ENCODE measurements at places on chromosomes 11 and 22. TPM values are rescaled to one million over a fixed set of nuclear protein-coding genes. Genes with fewer than 3 reads are reported as not detected.

DNA sequence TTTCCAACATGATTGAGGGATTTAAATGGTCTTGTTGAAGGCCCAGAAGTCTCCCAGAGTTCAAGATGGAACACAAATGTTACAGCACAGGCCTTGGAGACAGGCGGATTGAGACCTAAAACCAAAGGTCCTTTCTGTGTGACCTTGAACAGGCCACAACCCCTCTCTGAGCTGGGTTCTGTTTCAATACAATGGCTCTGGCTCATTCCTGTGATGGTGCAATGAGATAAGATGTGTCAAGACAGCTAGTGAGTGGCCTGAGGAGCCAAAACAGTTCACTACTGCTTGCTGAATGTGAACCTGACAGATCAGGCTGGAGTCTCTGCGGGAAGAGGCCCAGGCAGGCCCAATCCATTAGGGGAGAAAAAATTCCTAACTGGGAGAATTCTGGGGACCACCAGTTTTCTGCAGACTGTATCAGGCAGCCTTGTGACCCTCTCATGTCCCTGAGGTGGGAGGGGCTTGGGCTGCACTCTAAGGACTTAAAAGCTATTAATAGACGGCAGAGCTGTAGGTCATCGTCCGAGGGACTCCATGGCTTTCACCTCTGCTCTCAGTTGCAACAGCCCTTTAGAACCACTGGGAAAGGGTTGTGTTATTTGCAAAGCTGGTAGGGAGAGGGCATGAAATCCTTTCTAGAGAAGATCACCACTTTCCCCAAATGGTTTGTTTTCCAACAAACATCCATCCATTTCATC, 126.1 kb upstream of the TEAD1 start:
- no peaks in the 10 kb centered on the region for H3K27me3 ChIP-seq
- H3K36me3 ChIP-seq = no peaks in the 10 kb centered on the region
- DNase-seq = no peak
- H3K4me1 ChIP-seq = peaks cover 7% of the 10 kb centered on the region
- H3K4me3 ChIP-seq = no peak overlapping the region

DNA sequence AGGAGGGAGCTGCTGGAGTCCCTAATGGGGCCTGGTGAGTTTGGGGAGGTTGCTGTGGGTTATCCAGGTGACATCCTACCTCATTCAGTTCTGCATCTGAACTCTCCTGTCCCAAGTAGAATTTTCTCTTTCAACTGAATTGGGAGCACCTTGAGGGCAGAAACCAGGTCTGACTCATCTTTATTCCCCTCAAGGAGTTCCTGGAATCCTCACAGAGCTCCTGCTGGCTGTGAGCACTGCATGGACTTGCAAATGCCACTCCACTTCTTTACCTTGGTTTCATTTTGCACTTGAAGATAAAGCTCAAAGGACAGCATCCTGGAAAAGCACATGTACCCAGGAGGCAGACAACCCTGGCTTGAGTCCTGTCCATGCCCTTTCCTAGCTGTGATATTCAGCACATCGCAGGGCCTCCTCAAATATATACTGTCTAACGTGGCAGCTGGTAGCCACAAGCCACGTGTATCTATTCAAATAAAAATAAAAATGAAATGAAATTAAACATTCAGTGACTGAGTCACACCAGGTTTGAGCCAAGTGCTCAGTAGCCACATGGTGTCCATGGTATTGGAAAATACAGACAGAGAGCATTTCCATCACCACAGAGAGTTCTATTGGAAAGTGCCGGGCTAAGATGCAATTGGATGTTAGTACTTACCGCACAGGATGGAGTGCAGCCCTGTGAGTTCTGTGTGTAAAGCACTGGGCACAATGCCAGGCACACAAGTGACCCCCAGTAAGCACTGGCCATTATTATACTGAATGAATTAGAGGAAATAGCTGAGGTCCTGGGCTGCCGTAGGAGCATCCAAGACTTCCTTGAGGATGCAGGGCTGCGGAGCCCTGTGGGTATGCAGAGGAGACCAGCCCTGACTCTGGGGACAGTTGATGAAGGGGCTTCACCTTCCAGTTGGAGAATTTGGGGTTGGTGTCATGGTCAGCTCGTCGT, 149.0 kb downstream of the PKNOX2 start:
- peaks cover 11% of the 10 kb centered on the region for H3K36me3 ChIP-seq
- no peak for DNase-seq
- H3K4me1 ChIP-seq = peaks cover 49% of the 10 kb centered on the region
- peaks cover 24% of the 10 kb centered on the region for H3K27me3 ChIP-seq
- no peak overlapping the region for H3K4me3 ChIP-seq

DNA sequence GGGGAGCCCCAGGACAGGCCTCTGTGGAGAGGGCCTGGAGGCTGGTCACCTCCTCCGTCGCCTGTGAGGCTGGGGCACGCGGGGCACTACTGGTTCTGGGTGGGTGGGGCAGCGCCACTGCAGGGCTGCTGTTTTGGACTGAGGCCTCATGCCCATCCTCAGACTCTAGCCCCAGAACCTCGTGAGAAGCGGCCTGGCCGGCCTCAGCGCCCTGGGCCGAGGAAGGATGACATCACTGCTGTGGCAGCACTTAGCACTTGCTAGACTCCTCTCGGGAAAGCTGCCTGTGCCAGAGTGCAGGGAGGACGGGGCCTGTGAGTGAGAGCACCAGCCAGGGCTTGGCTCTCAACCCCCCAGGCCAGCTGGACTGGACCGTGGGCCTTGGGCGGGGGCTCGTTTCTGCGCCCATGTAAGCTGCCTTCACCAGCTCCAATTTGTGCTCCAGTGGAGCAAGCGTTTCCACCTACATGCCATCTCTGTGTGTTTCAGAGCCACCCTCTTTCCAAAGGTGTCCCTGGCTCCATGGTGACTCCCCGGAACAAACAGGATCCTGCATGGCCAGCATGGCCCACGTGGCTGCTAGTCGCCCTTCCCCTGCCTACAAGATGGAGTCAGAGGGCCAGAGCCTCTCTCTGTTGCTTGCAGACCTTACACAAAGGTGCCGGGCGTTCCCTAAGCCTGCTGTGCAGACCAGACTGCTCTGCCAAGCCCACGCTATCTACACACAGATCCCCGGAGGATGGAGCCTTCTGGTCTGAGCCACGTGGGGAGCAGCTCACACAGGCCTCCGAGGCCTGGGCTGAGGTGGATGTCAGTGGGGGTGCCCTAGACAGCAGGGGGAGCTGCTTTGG, 102.9 kb downstream of the CTTN start:
- H3K36me3 ChIP-seq = no peaks in the 10 kb centered on the region
- peaks cover 6% of the 10 kb centered on the region for H3K4me1 ChIP-seq
- no peak overlapping the region for H3K4me3 ChIP-seq
- H3K27ac ChIP-seq = no peak overlapping the region

DNA sequence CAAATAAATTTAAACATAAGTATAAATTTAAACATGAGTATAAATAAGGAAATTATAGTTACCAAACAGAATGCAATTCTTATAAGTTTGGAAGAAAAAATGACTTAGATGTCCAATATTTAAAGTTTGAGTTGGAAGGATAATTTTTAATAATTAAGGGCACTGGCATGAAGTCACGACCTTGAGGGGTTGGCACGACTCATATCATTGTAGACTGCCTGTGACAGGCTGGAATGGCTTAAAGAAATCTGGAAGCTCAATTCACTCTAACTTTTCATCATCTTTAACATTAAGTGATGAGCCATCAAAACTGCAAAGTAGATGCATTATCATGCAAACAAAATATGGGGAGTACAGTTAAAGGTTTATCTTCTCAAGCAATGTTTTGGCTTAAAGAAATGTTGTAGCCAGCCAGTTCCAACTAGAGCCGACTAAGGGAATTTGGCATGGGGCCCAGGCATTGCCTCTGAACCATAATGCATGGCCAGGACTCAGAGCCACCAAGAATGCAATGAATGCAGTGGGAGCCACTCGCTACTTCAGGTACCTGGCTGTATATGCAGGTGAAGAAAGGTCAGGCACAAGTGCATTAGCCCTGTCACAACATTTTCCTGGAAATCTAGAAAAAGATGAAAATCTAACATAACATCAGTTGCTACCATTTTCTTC, 33.4 kb downstream of the PGR start:
- no peaks in the 10 kb centered on the region for H3K36me3 ChIP-seq
- H3K27ac ChIP-seq = no peak overlapping the region
- H3K4me1 ChIP-seq = no peaks in the 10 kb centered on the region
- peak; percentile 15 for DNase-seq

DNA sequence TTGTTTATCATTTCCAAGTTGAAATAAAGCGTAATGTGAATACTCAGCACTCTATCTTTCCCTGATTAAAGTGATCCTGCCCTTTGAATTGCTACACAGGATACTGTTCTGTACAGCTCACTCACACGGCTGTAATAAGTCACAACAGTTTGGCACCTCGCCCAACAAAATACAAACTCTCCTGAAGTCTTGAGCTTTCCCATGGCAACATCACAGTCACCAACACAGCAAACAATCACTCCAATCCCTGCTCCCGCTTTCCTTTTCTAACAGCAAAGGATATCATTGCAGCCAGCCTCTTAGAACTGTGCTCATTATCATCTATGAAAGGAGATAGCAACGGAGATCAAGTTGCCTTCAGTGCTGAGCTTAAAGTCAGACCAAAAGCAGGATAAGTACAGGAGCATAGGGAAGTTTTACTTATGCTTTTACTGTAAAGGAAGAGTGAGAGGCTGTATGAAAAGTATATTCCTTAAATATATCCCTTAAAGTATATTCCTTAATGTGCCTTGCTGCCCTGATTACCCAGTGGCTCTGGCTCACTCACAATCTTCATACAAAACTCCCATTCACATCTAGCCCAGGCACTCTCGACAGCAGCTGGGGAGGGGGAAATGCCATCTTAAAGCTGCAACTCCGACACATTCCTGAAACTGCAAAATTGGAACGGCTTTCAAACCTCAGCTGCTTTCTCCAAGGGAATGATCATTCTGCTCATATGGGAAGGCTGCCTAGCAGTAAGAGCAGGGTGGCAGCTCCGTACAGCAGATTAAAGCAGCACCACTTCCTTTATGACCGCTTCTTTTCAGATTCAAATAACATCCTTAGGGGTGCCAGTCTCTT, 35.8 kb downstream of the MAML2 start:
- H3K27ac ChIP-seq = peak overlapping the region; percentile 38
- no peaks in the 10 kb centered on the region for H3K27me3 ChIP-seq
- H3K36me3 ChIP-seq = no peaks in the 10 kb centered on the region
- peaks cover 36% of the 10 kb centered on the region for H3K4me1 ChIP-seq
- no peak for DNase-seq

GRCh38 chr11:20488352-20488751, 100.8 kb downstream of the PRMT3 start:
- no peak overlapping the region for H3K4me3 ChIP-seq
- no peaks in the 10 kb centered on the region for H3K27me3 ChIP-seq
- no peak for DNase-seq
- peaks cover 18% of the 10 kb centered on the region for H3K36me3 ChIP-seq

GRCh38 chr22:46068181-46068592, 82.1 kb upstream of the PPARA start:
- H3K27me3 ChIP-seq = peaks cover 73% of the 10 kb centered on the region
- H3K4me3 ChIP-seq = no peak overlapping the region
- peaks cover 14% of the 10 kb centered on the region for H3K4me1 ChIP-seq

- H3K4me3 ChIP-seq = no peak overlapping the region
- H3K27me3 ChIP-seq = no peaks in the 10 kb centered on the region
- no peak for DNase-seq
- H3K4me1 ChIP-seq = no peaks in the 10 kb centered on the region
These were observed 3.1 kb downstream of the TNNT3 start for GRCh38 chr11:1922481-1923081.

DNA sequence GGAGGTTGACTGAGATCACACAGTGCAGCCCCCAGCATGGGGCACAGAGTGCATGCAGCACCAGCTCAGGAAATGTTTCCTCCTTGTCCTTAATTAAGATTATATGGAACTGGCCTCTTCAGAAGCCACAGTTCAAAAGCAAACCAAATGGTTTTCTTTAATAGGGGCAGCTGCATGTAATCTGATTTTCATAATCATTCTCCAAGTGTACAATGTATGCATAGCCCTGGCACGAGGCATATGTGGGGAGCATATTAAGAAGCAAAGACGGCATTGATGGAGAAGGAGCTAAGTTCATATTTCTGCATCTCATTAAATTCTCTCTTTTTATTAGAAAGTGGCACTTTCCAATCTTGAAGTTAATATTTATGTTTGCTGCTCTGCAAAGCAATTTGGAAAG, 9.9 kb upstream of the PARVB start:
- no peaks in the 10 kb centered on the region for H3K36me3 ChIP-seq
- no peak for DNase-seq
- no peaks in the 10 kb centered on the region for H3K4me1 ChIP-seq
- H3K27me3 ChIP-seq = no peaks in the 10 kb centered on the region
- H3K4me3 ChIP-seq = no peak overlapping the region

DNA sequence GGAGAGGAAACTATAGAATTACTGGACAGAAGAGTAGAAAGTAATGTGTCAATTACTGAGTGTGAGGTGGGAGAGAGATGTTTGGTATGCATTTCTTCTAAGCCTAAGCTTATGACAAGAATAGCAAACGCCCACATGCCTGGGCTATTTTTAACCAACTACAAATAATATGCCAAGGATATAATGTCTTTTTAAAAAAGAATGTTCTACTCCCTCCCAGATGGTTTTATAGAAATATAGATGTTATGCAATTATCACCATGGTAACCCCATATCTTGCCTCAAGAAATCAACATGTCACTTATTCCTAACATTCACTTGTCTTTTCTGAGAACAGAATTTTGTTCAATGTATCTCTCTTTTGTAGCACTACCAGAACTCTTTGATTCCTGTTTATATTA, 996.7 kb upstream of the CHORDC1 start:
- no peaks in the 10 kb centered on the region for H3K4me1 ChIP-seq
- no peaks in the 10 kb centered on the region for H3K27me3 ChIP-seq
- H3K36me3 ChIP-seq = no peaks in the 10 kb centered on the region
- no peak overlapping the region for H3K27ac ChIP-seq
- no peak overlapping the region for H3K4me3 ChIP-seq
- DNase-seq = no peak

GRCh38 chr11:115179636-115180035, 324.6 kb downstream of the CADM1 start:
- peaks cover 43% of the 10 kb centered on the region for H3K4me1 ChIP-seq
- H3K36me3 ChIP-seq = no peaks in the 10 kb centered on the region
- H3K27me3 ChIP-seq = no peaks in the 10 kb centered on the region
- no peak overlapping the region for H3K27ac ChIP-seq

DNA sequence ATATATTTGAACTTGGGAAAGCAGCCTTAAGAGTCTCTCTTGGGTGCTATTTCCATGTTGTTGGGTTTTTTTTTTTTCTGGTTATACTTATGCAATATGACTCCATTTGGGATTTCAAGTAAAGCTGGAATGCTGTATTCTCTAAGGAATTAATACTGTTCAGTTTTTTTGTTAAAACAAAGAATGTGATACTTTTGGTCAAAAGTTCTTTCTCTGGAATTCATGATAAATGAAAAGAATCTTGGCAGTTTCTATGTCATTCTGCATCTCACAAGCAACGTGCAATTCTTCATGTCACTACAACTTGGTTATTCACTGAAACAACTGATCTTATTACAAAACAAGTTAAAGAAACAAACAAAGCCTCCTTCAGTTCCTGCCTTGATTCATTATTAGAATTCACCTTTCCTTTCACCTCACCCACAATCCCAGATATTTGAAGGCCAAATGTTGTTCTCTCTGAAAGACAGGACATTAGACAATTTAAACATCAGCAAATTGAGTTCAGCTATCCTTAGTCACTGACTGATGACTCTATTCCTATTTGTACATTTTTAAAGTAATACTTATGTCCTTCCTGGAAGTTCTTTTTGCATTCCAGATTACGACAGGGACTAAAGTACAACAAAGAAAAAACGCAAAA, 176.2 kb downstream of the SBF2 start:
- H3K4me3 ChIP-seq = no peak overlapping the region
- H3K27ac ChIP-seq = no peak overlapping the region
- no peak for DNase-seq
- H3K27me3 ChIP-seq = no peaks in the 10 kb centered on the region
- peaks cover 11% of the 10 kb centered on the region for H3K4me1 ChIP-seq

Gene C11orf65
- 1.1 TPM for total RNA-seq

Gene UBQLNL
- total RNA-seq = 0.24 TPM

Gene TSPO
- 23.8 TPM for total RNA-seq

Measured in WTC11 (cell line).